ENCODE measurements at places on chromosomes 12 and 14.

DNA sequence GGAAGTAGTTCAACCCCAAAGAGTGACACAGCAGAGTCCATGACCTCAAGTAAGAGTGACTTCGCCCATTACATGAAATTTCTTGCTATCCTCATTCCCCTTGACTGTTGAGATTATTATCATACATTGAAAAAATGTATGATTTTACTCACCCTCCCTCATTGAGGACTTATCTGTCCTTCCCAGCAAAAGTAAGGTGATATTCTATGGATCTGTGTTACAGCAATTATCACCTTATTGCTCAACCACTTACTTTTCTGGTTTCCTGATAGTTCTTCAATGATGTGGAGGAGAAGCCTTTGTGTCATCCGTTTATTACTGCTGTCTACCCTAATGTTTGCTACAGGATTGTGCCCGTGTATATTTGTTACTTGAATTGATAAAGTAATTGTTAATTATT, 306.2 kb downstream of the TRHDE start:
- no peak for DNase-seq

- DNase-seq: no peak
Observed at GRCh38 chr14:38770251-38770650, 332.8 kb downstream of the SEC23A start.

- no peak for DNase-seq
Observed at GRCh38 chr14:72781561-72782508, 112.1 kb downstream of the DPF3 start.

DNA sequence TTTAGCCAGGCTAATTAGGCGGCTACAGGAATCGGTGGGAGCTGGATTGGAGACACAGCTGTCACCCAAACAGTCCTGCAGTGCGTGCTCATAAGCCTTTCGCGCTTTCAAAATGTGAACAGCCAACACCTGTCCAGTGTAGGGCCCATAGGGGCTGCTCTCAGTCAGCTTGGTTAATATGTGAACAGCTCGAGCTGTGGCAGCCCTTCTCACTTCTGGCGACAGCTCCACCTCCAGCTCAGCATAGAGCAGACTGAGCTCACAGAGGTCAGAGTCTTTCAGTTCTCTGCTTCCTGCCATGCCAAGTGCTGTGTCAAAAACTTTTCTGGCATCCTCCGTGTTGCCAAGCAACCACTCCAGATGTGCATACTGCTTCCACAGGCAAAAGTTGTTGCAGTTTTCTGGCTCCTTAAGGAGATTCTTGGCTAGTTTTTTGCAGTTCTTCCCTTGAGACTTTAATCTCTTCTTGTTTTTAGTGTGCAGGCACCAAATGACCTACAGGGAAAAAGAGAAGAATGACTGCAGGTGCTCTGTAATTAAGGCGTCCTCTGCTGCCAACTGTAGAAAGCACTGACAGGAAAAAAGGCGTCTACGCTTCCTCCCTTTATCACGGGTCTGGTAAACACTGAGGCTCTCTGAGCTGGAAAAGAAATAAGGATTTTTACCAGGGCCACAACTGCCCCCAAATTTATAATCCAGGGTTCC, 32.5 kb downstream of the PSMC1 start:
- no peak for DNase-seq

GRCh38 chr12:66725031-66725430, 46.2 kb upstream of the GRIP1 start:
- DNase-seq: no peak

GRCh38 chr14:30958555-30959407, 66.7 kb upstream of the AP4S1 start:
- DNase-seq: no peak

- no peak for DNase-seq
Observed at GRCh38 chr12:71999795-72000194, 61.1 kb downstream of the TPH2 start.

- no peak for DNase-seq
Observed at GRCh38 chr14:37081218-37081617, 91.2 kb downstream of the SLC25A21 start.

- DNase-seq: no peak
Observed at GRCh38 chr14:30584058-30584630, 25.2 kb downstream of the G2E3 start.

- no peak for DNase-seq
Observed at GRCh38 chr12:102051431-102051965, 10.3 kb downstream of the WASHC3 start.

GRCh38 chr14:102805371-102805891, 28.2 kb downstream of the TRAF3 start:
- peak; percentile 61 for DNase-seq

DNA sequence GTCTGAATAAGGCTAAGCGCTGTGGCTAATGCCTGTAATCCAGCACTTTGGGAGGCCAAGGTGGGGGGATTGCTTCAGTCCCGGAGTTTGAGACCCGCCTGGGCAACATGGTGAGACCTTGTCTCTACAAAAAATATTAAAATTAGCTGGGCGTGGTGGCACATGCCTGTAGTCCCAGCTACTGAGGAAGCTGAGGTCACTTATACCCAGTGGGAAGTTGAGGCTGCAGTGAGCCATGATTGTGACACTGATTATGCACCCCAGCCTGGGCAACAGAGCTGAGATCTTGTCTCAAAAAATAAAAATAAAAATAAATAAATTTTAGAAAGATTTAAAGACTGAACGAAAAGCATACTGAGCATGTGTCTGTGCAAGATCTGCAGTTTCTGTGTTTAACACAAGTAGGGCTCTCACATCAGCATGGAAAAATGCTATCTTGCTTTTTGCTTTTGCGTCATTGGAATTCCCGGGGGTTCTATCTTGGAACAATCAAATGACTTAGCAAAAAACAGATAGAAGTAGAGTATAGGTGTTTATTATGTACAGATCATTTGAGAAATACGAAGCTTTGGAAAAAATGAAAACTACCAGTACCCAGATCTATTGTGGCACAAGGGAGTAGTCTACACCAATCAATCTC, 161.9 kb downstream of the CAPZA3 start:
- no peak for DNase-seq

GRCh38 chr14:71589609-71590008, 342.6 kb upstream of the RGS6 start:
- DNase-seq: no peak

DNA sequence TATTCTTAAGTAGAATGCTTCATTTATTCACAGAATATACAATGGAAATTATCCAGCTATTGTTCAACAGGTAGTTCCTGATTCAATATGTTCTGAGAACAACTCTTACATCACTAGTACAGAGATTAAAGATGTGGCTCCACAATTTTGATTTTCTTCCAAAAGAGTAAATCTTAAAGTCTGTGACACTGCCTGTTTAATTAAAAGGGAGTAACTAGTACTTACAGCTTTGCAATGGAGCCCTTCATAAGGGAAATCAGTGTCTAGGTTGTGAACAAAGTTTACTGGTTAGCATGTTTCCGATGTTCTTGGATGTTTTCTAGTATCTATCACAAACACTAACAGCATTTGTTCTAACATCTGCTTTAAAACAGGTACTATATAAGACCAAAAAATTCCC, 30.8 kb downstream of the MIA2 start:
- no peak for DNase-seq

DNA sequence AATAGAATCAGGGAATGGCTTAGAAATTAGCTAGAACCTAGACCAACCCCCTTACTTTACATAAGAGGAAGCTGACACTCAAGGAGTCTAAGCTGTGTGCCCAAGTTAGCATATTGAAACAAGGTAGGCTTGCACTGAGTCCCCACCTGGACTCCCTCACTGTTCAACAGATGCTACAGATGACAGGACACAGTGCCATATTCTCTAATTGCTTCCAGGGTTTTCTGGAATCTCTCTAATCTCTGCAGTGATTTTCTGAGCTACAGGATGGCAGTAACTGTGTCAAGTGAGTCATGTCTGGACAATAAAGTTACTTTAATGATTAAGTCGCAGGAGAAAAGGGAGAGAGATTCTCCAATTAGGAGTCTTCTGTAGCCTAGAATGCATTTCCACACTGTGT, 35.8 kb downstream of the AKAP6 start:
- no peak for DNase-seq

- no peak for DNase-seq
Observed at GRCh38 chr12:68067762-68068376, 78.6 kb downstream of the IFNG-AS1 start.

GRCh38 chr14:76309572-76310162, 66.3 kb upstream of the ESRRB start:
- DNase-seq: no peak

- no peak for DNase-seq
Observed at GRCh38 chr12:54489857-54490256, 7.7 kb upstream of the NCKAP1L start.

DNA sequence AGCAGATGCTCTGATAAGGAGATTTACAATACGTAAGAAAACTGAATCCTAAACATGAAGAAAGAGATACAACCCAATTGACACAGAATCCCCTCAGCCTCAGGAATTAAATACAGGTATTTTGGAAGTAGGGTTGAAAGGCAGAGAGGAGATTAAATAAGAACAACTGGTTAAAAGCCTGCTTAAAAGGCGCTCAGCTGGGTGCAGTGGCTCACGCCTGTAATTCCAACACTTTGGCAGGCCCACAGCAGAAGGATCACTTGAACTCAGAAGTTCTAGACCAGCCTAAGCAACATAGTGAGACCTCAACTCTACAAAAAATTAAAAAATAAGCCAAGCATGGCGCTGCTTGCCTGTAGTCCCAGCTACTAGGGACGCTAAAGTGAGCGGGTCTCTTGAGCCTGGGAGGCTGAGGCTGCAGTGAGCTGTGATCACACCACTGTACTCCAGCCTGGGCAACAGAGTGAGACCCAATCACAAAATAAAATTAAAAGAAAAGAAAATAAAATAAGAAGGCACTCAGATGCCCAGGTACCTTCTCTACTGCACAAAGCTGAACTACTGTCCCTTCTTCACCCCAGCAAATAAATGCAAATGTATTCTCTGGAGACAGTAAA, 32.9 kb downstream of the MED13L start:
- DNase-seq: no peak

GRCh38 chr14:33917661-33918060, 33.2 kb downstream of the EGLN3 start:
- DNase-seq: no peak

DNA sequence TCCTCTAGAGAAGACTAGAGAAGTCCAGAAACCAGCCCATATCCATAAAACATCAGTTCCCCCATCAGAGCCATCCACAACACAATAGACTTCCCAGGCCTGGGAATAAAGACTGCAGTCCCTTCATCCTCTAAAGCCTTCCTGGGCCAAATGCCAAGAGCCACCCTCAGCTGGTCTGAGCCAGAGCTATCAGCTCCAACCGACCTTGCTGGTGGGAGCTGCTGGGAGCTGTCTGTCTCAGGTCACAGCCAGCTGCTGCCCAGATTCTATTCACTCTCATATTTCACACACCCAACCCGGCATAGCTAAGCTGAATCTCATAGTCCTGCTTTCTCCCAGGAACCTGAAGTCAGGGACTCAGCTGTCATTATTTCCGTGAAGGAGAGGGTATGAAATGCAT, 10.9 kb upstream of the TFCP2 start:
- DNase-seq: no peak

DNA sequence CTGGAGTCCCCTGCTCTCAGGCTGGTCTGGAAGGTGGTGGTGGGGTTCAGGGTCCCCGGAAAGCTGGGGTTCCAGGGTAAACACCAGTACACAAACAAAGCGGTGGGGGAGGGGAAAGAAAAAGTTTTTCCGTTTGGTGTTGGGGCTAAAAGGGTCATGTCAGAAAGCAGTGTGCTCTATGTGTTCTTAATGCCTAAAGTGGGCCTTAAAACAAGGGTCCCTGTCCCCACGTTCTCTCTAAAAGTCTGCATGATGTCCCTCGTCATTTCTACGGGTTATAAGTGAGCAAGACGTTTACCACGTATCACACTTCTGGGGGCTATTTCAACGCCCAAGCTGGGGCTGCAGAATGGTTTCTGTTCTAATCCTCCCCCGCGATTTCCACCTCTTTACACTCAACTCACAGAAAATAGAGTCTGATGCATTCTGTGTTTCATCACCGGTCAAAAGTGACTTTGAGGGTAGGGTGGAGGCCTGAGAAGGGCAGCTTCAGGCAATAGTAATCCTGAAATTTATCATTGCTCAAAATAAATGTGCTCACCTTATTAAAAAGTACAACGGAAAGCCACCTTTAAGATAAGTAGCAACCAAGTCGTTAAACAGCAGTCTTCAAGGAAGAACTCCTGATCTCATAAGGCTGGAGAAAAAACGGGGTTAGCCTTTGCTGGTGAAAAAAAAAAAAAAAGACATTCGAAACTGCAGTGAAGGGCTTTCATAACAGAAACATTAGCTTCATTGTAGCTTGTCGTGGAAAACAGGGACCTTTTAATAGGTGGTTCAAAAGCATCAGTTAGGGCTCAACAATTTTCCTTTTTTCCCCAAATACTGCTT, 63.9 kb upstream of the PTGR2 start:
- DNase-seq: peak; percentile 54

DNA sequence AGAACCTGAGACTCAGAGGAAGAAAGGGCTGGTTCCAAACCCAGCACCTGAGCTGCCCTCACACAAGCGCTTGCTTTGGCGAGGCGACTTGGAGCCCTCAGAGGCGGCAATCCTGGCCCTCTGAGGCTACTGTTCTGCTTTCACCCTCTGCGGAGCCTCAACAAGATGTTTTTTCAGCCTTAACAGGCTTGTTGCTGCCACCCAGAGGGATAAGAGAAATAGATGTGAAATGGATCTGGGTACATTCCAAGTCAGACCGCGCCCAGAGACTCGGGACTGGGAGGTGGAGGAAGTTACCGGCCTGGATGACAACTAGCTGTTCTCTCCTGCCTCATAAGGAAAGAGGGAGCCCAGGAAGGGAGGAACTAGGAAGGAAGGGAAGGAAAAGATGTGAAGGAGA, 89.6 kb downstream of the TTC7B start:
- no peak for DNase-seq

GRCh38 chr14:51576117-51576430, 75.6 kb upstream of the FRMD6 start:
- DNase-seq: no peak

DNA sequence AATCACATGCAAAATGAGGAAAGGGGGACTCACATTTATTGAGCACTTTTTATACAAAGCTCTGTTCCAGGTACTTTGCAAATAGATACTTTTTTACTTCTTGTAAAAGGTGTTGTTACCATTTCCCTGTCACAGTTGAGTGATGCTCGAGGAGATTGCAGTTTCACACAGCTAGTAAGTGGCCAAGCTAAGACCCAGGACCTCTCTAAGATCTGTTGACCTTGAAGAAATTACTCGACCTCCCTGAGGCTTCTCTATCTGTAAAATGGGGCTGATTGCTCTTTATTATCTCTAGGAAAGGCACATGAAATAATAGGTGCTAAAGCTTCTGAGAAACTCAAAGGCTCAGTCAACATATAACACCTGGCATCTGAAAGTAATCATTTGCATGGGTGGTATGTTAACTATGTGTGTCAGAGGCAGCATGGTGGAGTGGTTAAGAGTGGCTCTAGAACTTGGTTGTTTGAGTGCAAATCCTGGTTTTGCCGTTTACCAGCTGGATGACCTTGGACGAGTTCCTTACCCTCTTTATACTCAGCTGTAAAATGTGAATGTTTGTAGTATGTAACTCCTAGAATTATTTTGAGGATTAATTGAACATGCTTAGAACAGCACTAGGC, 41.5 kb downstream of the IFT81 start:
- no peak for DNase-seq

GRCh38 chr12:41943671-41944070, 201.0 kb downstream of the GXYLT1 start:
- DNase-seq: no peak
